Vagina (tissue), 2 donors: ENCODE measurements at places on chromosomes 3 and 15.

DNA sequence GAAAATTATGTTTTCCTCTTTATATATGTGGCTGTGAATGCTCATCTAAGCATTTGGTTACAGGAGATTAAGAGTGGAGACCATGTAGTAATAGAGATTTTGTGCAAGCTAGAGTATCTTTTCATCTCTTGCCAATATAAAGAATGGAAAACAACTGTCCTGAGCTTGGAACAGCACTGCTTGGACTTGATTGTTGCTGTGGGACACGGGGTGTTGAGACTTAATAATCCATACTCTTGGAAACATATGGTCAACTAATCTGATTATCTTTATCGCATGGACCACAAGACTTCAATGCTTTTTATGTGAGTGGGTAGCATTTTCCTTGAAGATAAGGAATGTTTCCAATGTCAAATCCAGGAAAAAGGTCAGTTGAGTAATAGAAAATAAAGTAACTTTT, 806.3 kb downstream of the DIPK2A start:
- DNase-seq: no peak

- no peak for DNase-seq
These were observed 925 bp upstream of the PSTPIP1 start for GRCh38 chr15:76994001-76994400.

GRCh38 chr3:53491276-53491675, 3.1 kb upstream of the CACNA1D start:
- no peak for DNase-seq

GRCh38 chr3:102037209-102037608, 187.9 kb downstream of the NFKBIZ start:
- DNase-seq: no peak

- no peak for DNase-seq
These were observed 4.2 kb downstream of the CAV3 start for GRCh38 chr3:8737823-8738222.

DNA sequence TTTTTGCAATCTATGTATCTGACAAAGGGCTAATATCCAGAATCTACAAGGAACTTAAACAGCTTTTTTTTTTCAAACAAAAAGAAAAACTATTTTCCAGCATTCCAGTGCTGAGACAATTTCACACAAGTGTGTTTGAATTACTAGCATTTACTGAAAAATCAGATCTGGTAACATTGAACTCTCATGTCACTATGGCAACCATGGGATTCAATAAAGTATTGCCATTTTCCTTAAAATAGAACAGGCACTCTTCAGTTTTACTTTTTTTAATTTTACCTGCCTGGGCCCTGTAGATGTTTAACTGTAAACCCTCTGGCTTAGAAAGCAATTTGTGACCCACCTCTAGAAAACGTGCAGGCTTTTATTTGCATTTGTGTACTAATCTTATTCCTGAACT, 105.4 kb downstream of the MITF start:
- no peak for DNase-seq

GRCh38 chr3:139953131-139953910, 18.3 kb downstream of the CLSTN2 start:
- no peak for DNase-seq

- no peak for DNase-seq
These were observed 10.4 kb upstream of the AEN start for GRCh38 chr15:88610701-88611231.

DNA sequence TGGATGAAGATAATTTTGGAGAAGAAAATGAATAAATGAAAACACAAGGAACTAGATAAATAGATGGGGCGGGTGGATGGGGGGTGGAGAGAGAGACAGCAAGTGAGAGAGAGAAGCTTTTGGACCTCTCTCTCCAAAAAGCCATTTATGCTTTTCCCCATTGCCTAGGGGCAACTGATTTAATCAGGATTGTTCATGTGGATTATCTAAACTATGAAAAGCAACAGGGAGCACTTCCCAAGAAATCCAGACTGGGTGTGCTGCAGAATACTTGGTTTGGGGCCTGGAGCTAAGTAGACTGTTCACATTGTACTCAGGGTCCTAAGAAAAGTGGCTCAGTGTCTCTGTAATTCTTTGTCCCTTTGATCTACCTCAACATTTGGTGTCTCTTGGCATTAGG, 367.0 kb downstream of the TIGIT start:
- no peak for DNase-seq

DNA sequence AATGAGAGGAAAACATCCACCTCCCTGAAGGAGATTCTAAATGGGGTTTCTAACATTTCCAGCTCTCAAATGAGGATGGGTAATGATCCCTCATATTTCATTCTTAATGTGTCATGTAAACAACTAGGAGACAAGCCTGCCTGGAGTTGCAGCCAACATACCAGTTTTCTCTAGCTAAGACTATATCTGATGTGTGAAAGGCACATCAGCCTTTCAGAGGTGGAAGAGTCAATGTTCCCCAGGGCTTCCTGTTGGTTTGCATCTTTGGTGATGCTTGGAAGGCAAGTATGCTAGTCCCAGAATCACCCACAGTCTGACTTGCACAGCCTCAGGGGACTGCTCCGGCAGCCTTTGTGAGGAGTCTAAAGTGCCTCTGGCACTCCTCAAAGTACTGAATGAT, 921.2 kb downstream of the SQOR start:
- DNase-seq: no peak
